ENCODE measurements at places on chromosomes 6 and 20.

- DNase-seq: no peak
These were observed 34.6 kb upstream of the RNF8 start for GRCh38 chr6:37319156-37319555.

DNA sequence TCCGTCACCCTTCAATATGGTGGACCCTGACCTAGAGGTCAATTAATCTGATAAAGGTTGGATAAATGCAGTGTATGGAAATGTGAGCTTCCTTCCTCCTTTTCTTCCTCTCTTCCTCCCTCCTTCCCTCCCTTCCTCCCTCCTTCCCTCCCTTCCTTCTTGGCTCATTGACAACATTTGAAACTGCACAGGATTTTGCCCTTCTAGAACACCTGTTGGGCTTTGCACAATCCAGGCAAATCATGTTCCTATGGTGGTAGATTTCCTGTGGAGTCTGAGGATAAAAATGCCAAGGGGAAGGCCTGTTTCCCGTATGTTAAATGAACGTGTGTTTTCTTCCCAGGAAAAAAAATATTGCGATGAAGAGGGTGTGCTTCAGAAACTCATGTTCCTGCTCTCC lies 642.8 kb downstream of the EPM2A start:
- no peak for DNase-seq

GRCh38 chr6:37785663-37786270 lies 33.8 kb upstream of the ZFAND3 start:
- peak; percentile 21 for DNase-seq

DNA sequence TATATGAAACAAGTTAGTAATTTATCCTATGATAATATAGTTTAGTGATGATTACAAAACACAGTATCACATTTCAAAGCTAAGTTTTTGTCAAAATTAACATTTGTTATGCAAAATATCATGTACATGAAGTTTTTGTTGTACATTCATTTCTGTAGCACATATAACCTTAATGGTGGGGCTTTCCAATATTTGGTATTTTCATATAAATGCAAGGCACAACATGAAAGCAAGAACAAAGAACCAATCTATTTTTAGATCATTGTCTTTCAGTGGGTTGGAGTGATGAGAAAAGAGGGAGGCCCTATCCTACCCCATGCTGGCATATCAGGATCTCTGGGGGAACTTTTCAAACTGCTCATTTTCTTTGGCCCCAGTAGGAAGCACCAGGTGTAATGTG lies 53.4 kb downstream of the FAM83B start:
- DNase-seq: no peak

- DNase-seq: no peak
These were observed 11.2 kb downstream of the FOXP4 start for GRCh38 chr6:41557335-41557734.

GRCh38 chr6:28125401-28125800 lies 992 bp downstream of the ZSCAN16 start:
- no peak for DNase-seq

- DNase-seq: no peak
These were observed 742 bp downstream of the TBCC start for GRCh38 chr6:42745083-42745639.

DNA sequence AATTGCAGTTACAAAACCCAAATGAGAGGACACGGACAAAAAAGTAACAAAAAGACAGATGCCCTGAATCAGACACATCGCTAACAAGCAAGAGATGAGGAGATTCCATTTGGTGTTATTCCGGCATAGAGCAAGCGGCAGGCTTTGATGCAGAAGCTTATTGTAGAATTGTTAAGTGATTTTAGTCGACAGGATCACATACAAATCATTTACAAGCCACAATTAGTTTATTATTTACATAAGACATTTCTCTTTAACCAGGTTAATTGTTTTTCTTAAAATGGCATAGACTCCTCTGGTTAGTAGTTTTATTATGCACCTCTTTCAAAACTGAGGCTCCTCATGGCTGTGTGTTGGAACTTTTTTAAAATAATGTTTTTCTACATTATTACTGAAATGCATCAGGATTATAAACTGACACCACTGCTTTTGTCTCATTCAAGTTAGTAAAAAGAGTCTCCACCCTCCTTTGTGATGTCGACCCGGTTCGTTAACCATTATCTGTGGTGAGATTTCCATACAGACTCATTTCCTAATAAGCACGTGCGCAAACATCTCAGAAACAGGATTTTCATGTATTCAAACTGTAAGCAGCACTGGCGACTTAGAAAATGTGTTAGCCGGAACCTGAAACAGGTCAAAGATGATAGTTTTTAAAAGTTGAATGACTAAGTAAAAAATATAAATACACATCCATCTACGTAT lies 119.8 kb downstream of the COL12A1 start:
- no peak for DNase-seq
